ENCODE measurements at places on chromosomes 6 and 20.

- H3K27me3 ChIP-seq, result no peaks in the 10 kb centered on the region
- peak overlapping the region; percentile 72 for H3K27ac ChIP-seq
- peaks cover 40% of the 10 kb centered on the region for H3K4me1 ChIP-seq
- H3K4me3 ChIP-seq, result no peak overlapping the region
- peak; percentile 79 for DNase-seq
- H3K36me3 ChIP-seq, result peaks cover 13% of the 10 kb centered on the region
Observed at GRCh38 chr20:50283922-50284810, 93.5 kb downstream of the CEBPB start.

DNA sequence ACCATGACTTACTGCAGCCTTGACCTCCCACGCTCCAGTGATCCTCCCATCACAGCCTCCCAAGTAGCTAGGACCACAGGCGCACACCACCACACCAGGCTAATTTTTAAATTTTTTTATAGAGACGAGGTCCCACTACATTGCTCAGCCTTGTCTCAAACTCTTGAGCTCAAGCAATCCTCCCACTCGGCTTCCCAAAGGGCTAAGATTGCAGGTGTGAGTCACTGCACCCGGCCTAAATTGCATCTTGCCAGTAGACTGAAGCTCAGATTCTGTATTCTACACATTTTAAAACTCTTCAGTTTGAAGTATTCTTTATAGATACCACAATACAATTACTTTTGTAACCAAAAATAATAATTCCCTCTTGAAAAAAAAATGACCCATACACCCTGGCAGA is 11.4 kb downstream of the NUDT3 start:
- peaks cover 10% of the 10 kb centered on the region for H3K4me1 ChIP-seq
- peaks cover 9% of the 10 kb centered on the region for H3K36me3 ChIP-seq
- no peak overlapping the region for H3K27ac ChIP-seq
- DNase-seq, result no peak
- H3K27me3 ChIP-seq, result no peaks in the 10 kb centered on the region

- no peaks in the 10 kb centered on the region for H3K27me3 ChIP-seq
- H3K4me1 ChIP-seq, result no peaks in the 10 kb centered on the region
- DNase-seq, result no peak
- H3K27ac ChIP-seq, result no peak overlapping the region
- no peak overlapping the region for H3K4me3 ChIP-seq
Observed at GRCh38 chr6:17638212-17638715, 38.2 kb downstream of the FAM8A1 start.

- H3K27ac ChIP-seq, result no peak overlapping the region
- H3K4me3 ChIP-seq, result no peak overlapping the region
- peaks cover 20% of the 10 kb centered on the region for H3K27me3 ChIP-seq
- no peaks in the 10 kb centered on the region for H3K36me3 ChIP-seq
Observed at GRCh38 chr6:159852877-159853276, 37.9 kb upstream of the MAS1 start.

DNA sequence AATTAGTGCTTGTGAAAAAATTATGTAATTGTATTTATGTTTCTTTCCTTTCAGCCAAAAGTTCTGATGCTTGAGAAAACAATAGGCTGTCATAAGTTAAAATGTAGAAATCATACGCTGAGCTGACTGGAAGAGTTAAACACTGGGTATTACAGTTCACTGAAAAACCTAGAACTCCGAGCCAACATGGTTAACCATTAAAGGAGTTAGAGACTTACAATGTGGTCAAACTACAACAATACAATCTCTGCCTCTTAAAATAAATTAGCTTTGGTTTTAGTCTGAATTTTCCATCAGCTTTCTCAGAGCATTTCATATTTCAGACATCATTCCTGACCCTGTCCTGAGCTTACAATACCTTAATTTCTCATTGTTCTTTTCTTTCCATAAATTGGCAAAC is 91.0 kb downstream of the COL12A1 start:
- H3K27me3 ChIP-seq, result no peaks in the 10 kb centered on the region
- peak overlapping the region; percentile 77 for H3K27ac ChIP-seq
- H3K4me1 ChIP-seq, result peaks cover 48% of the 10 kb centered on the region
- H3K4me3 ChIP-seq, result peak overlapping the region; percentile 46

GRCh38 chr6:168273441-168274036 is 46.0 kb downstream of the DACT2 start:
- H3K4me3 ChIP-seq, result no peak overlapping the region
- DNase-seq, result no peak
- peaks cover 35% of the 10 kb centered on the region for H3K27me3 ChIP-seq
- no peaks in the 10 kb centered on the region for H3K36me3 ChIP-seq
- no peak overlapping the region for H3K27ac ChIP-seq
- peaks cover 19% of the 10 kb centered on the region for H3K4me1 ChIP-seq

- H3K4me3 ChIP-seq, result no peak overlapping the region
- DNase-seq, result no peak
- no peaks in the 10 kb centered on the region for H3K36me3 ChIP-seq
- no peak overlapping the region for H3K27ac ChIP-seq
Observed at GRCh38 chr6:93196406-93196970, 222.9 kb downstream of the EPHA7 start.

- no peak overlapping the region for H3K4me3 ChIP-seq
- H3K27me3 ChIP-seq, result peaks cover 15% of the 10 kb centered on the region
- H3K27ac ChIP-seq, result no peak overlapping the region
- H3K4me1 ChIP-seq, result peaks cover 2% of the 10 kb centered on the region
- no peaks in the 10 kb centered on the region for H3K36me3 ChIP-seq
Observed at GRCh38 chr6:52243282-52243893, 912 bp downstream of the IL17F start.

- H3K27me3 ChIP-seq, result peaks cover 14% of the 10 kb centered on the region
- H3K4me3 ChIP-seq, result peak overlapping the region; percentile 41
- H3K27ac ChIP-seq, result no peak overlapping the region
- H3K36me3 ChIP-seq, result no peaks in the 10 kb centered on the region
- peaks cover 19% of the 10 kb centered on the region for H3K4me1 ChIP-seq
Observed at GRCh38 chr6:6711832-6712448, 123.4 kb downstream of the LY86 start.

DNA sequence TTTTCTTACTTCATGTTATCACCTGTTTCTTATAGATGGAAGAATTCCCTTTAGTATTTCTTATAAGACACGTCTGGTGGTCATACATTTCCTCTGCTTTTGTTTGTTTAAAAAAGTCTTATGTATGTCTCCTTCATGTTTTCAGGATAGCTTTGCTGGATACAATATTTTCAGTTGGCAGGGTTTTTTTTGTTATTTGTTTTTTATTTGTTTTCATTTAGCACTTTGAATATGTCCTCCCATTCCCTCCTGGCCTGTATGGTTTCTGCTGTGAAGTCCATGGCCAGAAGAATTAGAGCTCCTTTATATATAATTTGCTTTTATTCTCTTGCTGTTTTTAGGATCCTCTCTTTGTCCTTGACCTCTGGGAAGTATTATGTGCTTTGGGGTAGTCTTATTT is 82.7 kb upstream of the RAB32 start:
- no peak overlapping the region for H3K4me3 ChIP-seq
- no peaks in the 10 kb centered on the region for H3K27me3 ChIP-seq
- no peaks in the 10 kb centered on the region for H3K36me3 ChIP-seq
- DNase-seq, result no peak
- H3K4me1 ChIP-seq, result no peaks in the 10 kb centered on the region
